Posterior cingulate gyrus (tissue), 11 donors: ENCODE measurements at places on chromosomes 11 and 22.
A peak's percentile ranks its signal among the peaks of the same experiment; 100 is the strongest.

DNA sequence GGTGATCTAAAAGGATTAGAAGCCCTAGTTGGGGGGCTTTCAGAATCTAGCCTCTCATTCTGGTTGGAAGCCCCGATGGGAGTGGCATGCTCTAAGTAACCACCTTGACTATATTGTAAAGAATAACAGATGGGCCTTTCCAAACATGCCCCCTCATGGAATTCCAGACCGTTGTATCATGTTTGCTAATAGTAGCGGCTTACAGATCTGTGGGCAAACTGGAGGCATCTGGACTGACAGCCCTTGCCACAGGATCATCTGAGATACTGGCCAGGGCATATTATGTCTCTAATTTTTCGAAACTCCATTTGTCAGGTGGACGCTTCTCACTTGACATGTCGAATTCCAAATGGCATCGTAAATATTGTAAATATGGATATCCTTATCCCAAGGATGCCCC lies 10.5 kb downstream of the APIP start:
- no peak for DNase-seq

GRCh38 chr11:119729951-119730613 lies 1.1 kb upstream of the NECTIN1 start:
- peak; percentile 52 for DNase-seq

DNA sequence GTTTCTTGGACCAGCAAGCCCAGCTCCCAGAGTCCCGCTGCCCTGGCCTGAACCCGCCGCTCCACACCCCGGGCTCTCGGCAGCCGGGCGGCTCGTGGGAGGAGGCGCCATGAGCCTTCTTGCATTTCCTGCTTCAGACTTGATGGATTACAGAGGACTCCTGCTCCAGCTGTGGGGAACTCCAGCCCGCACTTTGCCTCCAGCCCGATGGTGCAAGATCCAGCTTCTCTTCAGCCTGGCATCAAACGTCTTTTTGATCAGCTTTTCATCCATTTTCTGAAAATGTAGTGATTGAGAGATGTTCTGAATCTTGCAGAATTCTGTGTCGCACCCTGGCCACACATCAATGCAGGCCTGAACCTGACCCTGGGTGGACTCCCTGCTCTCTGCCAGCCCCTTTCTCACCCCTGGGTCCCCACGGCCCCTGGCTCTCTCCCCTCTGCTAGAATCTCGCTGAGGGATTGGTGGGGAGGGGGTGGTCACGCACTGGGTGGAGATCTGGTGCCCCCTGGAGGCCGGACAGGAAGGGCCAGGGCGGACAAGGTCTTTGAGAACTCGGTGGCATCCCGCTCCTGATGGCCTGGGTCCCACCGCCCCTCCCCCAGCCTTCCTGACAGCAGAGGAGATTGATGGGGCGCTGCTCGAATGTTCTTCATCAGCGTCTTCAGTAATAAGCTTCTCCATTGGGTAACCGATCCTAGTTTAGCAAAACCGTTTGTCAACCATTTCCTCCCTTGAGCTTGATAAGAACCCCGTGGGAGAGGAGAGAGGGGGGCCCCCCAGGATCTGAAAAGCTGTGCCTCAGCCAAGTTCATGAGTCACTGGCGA lies 12.1 kb upstream of the NFAM1 start:
- peak; percentile 84 for DNase-seq

GRCh38 chr11:107864591-107864990 lies 6.0 kb upstream of the SLC35F2 start:
- no peak for DNase-seq

- no peak for DNase-seq
Measured at GRCh38 chr22:17411213-17411612, 42.0 kb downstream of the CECR2 start.

GRCh38 chr22:40606306-40606705 lies 30.2 kb downstream of the MRTFA start:
- DNase-seq = no peak

- no peak for DNase-seq
Measured at GRCh38 chr11:21427726-21428125, 758.3 kb downstream of the NELL1 start.

DNA sequence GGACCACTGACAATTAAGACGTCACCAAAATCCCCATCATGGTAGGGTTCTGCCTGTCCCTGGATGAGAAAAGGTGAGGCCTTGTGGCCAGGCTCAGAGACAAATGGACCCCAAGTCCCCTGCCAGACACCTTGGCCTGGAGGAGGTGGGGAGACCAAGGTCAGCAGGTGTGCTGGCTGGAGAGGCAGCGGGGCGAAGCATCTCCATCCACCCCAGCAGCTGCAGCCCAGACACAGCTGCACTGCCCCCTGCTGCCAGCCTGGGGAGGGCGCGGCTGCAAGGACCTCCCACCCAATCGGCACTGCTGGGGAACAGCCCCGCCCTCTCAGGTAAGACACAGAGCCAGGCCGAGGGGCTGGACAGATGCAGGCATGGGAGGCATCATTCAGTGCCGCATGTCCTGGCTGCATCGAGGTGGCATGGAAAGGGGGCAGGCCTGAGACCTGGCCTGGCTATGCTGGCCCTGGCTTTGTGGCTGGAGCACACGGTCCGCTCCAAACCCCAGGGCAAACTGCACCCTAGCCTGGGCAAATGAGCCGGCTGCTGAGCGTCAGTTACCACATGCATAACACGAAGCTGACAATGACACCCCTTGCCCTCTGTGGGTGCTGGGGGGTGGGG lies 12.2 kb upstream of the MFNG start:
- DNase-seq = no peak

DNA sequence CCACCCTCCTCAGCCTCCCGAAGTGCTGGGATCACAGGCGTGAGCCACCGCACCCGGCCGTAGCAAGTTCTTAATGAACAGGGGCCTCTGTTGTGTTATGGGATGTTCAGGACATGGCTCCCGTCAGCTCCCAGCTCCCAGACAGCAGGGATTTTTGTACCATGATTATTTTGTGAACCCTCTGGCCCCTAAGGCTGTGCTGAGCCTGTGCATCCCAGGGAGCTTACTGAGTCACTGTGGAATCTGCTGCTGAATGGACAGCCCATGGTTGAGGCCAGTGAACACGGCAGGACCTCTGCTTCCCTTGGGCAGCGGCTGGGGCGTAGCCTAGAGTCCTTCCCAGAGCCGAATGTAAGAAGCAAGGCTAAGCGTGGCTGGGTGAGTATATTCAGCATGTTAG lies 245.2 kb downstream of the NTM start:
- DNase-seq = no peak

- no peak for DNase-seq
Measured at GRCh38 chr11:86695373-86695772, 23.0 kb upstream of the ME3 start.

GRCh38 chr11:114392735-114393667 lies 7.3 kb downstream of the C11orf71 start:
- no peak for DNase-seq

DNA sequence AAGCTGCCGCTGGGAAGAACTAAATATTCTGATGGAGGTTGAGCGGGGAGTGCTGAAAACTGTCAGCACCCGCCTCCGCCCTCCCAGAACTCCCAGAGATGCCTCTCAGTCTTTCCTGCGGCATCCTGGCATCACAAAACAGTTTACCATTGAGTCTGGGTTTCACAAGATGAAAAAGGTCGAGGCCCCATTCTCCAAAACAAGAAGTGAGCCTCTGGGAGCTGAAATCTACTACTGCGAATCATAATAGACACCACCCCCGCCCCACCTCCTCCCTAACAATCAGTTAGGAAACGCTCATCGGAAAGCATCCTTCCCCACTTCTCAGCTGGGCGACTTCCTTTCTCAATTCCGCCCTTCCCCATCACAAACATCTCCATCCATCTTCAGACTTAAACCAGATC lies 1.0 kb downstream of the SUN2 start:
- no peak for DNase-seq

GRCh38 chr11:111603611-111604130 lies 1.4 kb downstream of the SIK2 start:
- no peak for DNase-seq

DNA sequence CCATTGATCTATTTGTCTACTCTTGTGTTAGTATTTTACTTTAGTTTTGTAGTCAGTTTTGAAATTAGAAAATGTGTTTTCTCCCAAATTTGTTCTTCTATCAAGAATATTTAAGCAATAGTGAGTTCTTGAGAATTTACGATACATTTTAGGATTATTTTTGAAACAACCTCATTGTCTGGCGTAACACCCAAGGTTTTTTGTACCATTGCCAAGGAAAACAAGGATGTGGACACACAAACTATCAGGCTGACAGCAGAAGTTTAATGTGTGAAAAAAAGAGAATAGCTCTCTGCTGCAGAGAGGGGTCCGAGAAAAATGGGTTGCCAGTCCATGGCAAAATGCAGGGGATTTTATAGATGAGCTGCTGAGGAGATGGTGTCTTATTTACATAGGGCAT lies 865.1 kb upstream of the CNTN5 start:
- DNase-seq = no peak

DNA sequence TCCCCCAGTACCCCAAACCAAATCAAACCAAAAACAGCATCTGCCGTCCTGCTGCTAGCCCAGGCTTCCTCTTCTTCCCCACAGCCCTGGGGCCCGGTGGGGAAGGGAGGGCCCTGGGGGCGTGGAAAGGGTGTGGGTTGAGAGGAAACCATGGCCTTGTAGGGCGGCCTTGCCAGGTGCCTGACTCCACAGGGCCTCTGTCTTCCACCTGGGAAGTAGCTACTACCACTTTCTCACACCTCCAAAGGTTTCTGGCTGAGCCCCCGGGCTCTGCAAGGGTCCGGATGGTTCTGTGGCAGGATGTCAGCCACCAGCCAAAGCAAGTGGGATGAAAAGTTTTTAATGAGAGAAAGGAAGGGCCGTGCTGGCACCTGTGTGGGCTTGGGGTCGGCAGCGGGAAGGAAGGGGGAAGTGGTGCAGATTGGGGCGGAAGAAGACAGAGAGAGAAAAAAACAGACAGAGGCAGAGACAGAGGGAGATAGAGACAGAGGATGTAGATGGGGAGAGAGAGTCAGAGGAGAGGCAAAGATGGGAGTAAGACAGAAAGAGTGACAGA lies 10.5 kb downstream of the TPST2 start:
- DNase-seq = no peak

DNA sequence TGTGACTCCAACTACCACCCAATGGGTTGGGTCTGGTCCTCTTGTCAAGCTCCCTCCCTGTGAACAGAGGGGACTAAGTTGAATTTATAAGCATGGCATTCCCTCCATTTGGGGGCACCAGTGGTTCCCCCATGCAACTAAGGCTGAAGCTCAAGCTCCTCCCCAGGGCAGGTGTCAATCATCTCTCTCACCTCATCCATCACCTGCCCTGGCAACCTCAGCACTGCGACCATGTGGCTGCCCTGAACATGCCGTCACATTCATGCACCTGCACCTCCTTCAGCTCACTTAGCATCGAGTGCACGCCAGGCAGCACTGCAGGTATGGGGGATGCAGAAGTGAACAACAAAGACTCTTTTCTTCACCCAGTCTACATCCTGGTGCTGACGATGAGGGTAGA lies 799.3 kb downstream of the TBC1D22A start:
- DNase-seq = peak; percentile 7

DNA sequence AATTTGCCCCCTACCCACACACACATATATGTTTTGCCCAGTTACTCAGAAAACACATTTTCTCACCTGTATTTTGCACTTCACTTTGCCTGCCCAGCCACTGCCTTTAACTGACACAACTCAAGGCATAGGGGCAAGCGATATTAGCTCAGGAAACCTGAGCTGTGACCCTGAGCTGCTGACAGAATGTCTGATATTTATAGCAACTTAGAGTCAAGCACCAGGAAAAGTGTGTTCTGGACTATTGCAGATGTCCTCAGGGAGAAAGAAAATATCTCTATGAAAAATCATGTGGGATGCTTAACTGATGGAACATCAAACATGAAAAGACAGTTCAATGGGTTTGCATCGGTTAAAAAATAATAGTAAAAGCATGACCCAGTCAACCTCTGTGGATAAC lies 63.9 kb upstream of the SLC35C1 start:
- DNase-seq = no peak

- DNase-seq = peak; percentile 69
Measured at GRCh38 chr11:73240190-73240781, 22.2 kb downstream of the P2RY2 start.

DNA sequence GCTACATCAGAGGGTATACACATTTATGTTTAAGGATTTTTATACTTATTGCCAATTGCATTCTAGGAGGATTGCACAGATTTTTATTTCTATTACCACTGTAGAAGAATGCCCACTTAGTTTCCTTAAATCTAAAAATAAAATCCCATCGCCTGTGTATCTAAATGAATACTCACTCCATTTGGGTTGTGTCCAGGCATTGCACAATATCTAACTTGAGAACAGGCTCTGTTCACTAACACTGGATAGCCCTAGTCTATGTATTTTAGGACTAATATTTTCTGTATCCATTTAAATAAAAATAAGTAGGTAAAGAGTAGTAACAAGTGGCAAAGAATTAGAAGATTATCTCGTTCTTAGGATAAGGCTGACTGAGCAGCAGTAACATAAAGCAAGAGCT lies 4.1 kb downstream of the C11orf52 start:
- DNase-seq = no peak

GRCh38 chr22:37419969-37420685 lies 7.2 kb downstream of the ELFN2 start:
- no peak for DNase-seq

DNA sequence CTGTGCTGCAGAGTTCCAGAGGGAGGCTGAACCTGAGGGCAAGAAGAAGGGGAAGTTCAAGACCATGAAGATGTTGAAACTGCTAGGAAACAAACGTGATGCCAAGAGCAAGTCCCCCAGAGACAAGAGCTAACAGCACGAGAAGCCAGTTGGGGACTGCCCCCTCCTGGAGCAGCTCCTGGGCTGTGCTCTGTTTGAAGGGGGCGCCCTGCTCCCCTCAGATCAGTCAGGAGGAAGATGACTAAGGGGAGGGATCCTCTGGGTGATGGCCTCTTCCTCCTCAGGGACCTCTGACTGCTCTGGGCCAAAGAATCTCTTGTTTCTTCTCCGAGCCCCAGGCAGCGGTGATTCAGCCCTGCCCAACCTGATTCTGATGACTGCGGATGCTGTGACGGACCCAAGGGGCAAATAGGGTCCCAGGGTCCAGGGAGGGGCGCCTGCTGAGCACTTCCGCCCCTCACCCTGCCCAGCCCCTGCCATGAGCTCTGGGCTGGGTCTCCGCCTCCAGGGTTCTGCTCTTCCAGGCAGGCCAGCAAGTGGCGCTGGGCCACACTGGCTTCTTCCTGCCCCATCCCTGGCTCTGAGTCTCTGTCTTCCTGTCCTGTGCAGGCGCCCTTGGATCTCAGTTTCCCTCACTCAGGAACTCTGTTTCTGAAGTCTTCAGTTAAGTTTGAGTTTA lies 12.6 kb downstream of the C22orf23 start:
- DNase-seq = no peak

GRCh38 chr11:2881981-2882375 lies 3.6 kb downstream of the CDKN1C start:
- DNase-seq = no peak
